ENCODE measurements at places on chromosomes 1 and 21.
A peak's percentile ranks its signal among the peaks of the same experiment; 100 is the strongest.

- no peak for DNase-seq
- no peaks in the 10 kb centered on the region for H3K27me3 ChIP-seq
- H3K4me1 ChIP-seq = no peaks in the 10 kb centered on the region
- no peak overlapping the region for H3K27ac ChIP-seq
- no peaks in the 10 kb centered on the region for H3K36me3 ChIP-seq
Observed at GRCh38 chr1:84410328-84411095, 12.2 kb downstream of the DNASE2B start.

DNA sequence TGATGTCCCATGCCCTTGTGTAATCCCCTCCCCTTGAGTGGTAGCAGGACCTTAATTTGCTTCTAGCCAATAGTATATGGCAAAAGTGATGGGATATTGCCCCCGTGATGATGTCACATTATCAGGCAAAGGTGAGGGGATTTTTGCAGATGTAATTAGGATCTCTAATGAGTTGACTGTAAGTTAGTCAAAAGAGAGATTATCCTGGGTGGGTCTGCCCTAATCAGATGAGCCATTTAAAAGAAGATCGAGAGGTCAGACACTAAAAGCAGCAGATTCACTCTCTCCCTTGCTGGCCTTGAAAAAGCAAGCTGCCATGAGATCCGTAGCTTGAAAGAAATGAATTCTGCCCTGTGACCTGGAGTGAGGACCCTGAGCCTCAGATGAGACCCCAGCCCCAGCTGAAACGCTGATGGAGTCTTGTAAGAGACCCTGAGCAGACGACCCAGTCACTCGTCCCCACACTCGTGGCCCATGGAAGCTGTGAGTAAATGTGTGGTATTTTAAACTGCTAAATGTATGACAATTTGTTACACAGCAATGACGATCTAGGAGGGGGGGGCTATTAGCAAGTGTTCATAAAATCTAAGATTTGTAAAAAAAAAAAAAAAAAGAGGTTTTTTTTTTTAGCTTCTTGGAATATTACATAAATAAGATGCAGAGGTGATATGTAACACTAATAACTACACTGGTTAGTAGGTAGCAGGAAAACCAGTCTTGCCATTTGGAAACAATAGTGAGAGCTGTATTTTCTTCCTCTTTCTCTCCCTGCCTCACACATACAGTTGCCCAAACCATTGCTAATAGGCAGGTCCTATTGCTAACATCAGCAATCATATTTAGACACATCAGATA lies 50.3 kb upstream of the TARBP1 start:
- no peak overlapping the region for H3K4me3 ChIP-seq
- DNase-seq = no peak
- peaks cover 60% of the 10 kb centered on the region for H3K4me1 ChIP-seq
- no peaks in the 10 kb centered on the region for H3K27me3 ChIP-seq
- no peak overlapping the region for H3K27ac ChIP-seq

GRCh38 chr1:169534653-169535052 lies 48.9 kb upstream of the SLC19A2 start:
- H3K36me3 ChIP-seq = no peaks in the 10 kb centered on the region
- no peak overlapping the region for H3K4me3 ChIP-seq
- H3K4me1 ChIP-seq = no peaks in the 10 kb centered on the region
- DNase-seq = no peak
- no peaks in the 10 kb centered on the region for H3K27me3 ChIP-seq

DNA sequence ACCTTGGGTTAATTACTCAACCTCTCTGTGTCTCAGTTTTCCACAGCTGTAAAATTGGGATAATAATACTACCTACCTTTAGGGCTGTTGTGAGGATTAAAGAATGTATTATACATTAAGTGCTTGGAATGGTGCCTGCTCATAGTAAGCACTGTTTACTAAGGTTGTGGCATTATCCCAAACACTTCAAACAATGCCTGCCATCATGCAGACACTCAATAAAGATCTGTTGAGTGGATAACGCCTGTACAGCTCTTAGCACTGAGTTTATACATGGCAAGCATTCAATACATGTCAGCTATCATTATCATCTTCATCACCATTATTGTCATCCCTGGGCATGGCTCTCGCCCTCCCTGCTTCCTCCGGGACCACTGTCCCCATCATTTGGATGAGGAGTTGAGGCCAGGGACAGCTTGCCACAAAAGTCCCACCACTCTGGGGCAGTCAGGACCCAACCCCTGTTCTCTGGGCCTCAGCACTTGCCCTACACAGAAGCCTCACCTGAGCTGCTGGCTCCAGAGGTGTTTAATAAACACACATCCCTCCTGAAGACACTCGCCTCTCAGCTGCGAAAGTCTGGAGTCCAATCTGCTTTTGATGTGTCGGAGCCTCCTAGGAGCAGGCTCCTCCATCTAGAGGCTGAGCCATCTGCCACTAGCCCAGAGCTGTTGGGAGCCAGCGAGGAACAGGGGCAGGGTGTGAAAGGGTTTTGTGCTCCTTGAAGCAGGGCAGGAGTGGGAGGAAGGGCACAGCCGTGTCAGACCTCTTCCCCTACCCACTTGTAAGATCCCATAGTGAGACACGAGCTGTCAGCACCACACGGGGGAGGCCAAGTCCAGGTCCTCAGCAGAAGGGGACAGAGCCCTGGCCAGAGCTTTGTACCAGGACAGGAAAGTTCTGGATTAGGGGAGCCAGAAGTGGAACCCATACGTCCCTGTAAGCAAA lies 80.9 kb upstream of the ZC3H12A start:
- H3K27ac ChIP-seq = no peak overlapping the region
- H3K4me1 ChIP-seq = no peaks in the 10 kb centered on the region
- DNase-seq = no peak
- peaks cover 5% of the 10 kb centered on the region for H3K27me3 ChIP-seq
- no peak overlapping the region for H3K4me3 ChIP-seq

DNA sequence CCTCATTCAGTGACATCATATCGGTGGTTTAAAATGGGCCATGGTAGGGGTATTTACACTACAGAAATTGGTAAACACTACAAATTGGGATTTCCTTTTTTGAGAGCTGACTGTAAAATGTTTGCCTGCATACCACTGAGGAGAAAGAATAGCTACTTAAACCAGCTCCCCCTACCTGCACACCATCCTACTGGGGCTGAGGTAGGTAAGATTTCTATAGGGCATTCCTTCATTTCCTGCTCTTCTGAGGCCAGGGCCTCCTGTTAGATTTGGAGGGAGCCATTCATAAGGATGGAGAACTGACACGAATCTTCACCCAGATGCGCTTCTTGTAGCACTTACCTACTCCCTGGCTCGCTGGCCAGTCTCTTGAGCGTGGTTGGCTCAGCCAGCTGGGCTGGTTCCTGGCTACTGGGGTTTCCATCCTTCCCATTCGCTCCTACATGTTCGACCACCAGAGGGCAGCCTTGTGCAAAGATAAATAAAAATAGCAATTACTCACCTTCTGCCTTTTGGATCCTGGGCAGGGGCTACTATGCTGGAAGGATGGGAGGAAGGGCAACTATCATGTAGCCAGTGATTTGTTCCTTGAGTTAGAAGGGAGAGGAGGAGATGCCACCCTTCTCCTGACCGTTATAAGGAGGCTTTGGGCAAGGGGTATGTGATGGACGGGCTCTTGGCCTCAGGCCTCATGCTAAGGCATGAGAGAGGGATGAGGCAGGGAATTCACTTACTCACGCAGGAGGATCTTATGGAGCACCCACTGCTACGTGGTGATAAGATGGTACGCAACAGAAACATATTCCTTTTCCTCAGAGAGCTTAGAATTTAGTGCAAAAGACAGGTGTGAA lies 10.7 kb downstream of the OPTC start:
- no peaks in the 10 kb centered on the region for H3K36me3 ChIP-seq
- DNase-seq = peak; percentile 87
- peaks cover 18% of the 10 kb centered on the region for H3K4me1 ChIP-seq
- H3K27me3 ChIP-seq = no peaks in the 10 kb centered on the region
- H3K27ac ChIP-seq = no peak overlapping the region
